CD4-positive, alpha-beta T cell treated with Interleukin-4 for 4 hours (primary cell): ENCODE measurements at places on chromosomes 2 and 18.

GRCh38 chr2:33240178-33240577, 236.3 kb upstream of the RASGRP3 start:
- DNase-seq: no peak

DNA sequence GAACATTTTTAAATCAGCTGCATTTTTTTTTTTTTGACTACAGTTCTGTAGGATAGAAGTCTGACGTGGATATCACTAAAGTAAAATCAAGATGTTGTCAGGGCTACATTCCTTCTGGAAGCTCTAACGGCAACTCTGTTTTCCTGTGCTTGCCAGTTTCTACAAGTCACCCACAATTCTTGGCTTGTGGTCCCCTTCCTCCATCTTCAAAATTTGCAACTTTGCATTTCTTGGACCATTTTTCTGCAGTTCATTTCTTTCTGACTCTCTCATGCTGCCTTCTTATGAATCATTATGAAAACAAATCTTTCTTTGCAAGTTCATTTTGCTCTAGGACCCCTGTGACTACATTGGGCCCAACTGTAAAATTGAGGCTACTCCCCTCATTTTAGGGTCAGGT, 367.9 kb downstream of the DSC3 start:
- no peak for DNase-seq

DNA sequence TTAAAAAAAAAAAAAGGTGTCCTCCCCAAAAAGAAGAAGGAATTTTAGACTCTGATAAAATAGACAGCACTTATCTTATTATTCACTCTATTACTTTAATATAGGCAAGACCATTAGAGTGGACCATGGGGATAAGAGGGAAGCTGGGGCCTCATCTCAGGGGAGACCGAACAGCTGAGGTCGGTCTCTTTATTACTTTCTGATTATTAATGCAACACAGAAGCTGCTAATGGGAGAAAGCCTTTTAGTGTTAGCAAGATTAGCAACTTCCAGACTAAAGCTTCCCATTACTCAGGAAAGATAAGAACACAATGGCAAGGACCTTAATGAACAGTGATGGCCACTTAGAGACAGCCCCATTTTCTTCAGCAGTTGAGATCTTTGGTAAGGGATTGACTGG, 135.5 kb downstream of the TMEFF2 start:
- DNase-seq: no peak

DNA sequence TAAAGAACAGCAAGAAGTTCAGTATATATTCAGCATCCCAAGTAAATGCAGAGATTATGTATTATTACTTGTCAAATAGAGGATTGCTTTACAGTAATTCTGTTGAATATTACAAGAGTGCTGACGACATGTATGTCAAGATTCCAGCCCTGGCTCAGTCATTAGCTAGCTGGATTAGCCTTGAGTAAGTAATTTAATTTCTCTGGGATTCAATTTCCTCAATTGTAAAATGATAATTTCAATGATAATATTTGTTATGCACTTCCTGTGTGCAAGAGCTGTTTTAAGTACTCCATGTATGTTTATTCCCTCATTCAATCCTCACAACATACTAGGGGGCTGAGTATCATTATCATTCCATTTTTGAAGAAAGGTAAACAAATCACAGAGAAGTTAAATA, 44.0 kb downstream of the TCF4 start:
- DNase-seq: no peak

GRCh38 chr2:38532366-38532765, 70.4 kb downstream of the HNRNPLL start:
- DNase-seq: no peak
